Parietal lobe (tissue), 2 donors: ENCODE measurements at places on chromosomes 16 and 17. TPM values are rescaled to one million over a fixed set of nuclear protein-coding genes. Genes with fewer than 3 reads are reported as not detected.

Gene PTX4
- total RNA-seq = not detected

Gene GPRC5B
- total RNA-seq = 30.7 TPM

Gene MEOX1
- total RNA-seq = not detected

Gene SMPD3
- 107 TPM for total RNA-seq

Gene TMC6
- 5.9 TPM for total RNA-seq

Gene CIITA
- 0.31 TPM for total RNA-seq

Gene FZD2
- total RNA-seq = 7.2 TPM

Gene KRTAP2-2
- total RNA-seq = not detected

Gene KRTAP2-1
- not detected for total RNA-seq

Gene SCNN1B
- not detected for total RNA-seq

Gene DHRS7B
- total RNA-seq = 13.8 TPM

Gene TBC1D3K
- 0.31 TPM for total RNA-seq

Gene PTGES3L
- total RNA-seq = 2.5 TPM

Gene ZG16
- total RNA-seq = not detected

Gene TRPV2
- total RNA-seq = 1.3 TPM
